NCI-H1105 (cell line): ENCODE measurements at places on chromosomes 11 and 22.

DNA sequence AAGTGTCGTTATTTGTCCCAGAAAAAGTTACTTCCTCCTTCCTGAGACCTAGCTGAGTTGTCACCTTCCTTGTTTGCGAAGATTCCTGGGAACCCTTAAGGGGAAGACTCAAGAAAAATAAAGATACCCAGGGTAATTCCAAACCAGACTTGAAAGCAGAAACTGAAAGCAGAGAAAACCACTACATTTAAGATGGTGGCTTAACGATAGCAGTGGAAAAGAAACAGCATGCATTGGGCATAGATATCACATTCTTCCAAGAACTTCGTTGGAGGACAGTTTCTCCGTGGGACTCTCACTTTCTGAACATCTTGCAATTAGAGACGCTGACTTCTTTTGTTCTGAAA is 89.1 kb downstream of the FAM76B start:
- DNase-seq = no peak

DNA sequence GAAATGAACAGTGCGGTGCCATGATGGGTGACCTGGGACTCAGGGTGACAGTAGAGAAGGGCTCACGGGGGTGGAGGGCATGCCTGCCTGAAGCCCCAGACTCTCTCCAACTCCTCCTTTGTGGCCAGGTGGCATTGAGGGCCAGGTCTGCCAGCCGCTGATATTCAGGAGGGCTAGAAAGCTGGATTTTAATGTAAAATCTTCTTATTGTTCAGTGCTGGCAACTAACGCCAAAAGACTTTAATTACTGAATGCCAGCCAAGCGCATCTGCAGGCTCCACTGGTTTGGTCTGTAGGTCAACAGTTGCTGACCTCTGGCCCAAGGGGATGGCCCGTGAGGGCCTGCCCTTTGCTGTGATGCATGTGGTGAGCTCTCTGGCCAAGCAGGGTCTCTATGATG is 10.3 kb downstream of the MRGPRG start:
- no peak for DNase-seq

DNA sequence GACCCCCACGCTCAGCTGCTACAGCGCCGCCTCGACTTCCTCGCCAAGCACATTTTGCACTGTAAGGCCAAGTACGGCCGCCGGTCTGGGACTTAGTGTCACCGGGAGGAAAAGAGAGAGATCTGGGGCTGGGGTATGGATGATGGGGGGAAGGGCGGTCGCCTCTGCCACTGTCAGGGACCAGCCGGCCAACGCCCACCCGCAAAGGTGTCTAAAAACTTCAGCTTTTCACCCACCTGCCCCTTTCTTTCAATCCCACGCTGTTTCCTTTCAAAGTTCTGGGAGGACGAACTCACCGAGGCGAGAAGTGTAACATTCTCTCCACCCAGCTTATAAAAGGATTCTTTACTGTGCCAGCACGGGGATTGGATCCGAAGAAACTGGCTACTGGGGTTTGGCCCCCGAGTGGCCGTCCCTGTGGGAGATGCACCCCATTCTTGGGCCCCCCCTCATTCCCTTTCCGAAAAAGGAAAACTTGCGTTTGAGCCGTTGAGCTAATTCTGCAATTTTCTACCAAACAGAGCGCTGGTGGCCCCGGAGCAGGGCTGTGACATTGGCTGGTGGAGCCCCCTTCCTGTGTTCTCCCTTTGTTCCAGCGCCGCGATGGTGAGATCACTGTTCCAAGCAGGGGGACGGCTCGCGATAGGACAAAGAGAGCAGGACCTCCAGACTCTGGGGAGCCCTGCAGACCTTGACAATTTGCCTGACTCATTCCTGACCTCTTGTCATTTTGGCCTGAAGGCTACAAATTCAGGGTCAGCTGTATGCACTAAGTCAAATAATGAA is 1.8 kb downstream of the FJX1 start:
- no peak for DNase-seq

DNA sequence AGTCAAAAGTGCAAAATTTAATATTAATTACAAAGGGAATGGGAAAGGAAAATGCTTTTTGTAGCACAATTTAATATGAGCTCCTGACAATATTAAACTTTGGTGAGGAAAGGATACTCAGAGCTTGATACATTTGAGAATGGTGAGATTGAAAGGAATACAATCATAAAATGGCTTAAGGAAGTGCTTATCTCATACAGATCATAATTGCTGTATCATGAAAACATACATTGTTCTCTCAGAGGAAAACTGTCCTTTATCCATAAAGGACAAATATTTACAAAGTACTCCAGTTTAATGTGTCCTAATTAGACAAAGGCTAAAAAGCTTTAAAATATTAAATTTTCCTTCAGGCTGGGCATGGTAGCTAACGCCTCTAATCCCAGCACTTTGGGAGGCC is 260.4 kb downstream of the TMEM135 start:
- DNase-seq = peak; percentile 29

- DNase-seq = no peak
Measured at GRCh38 chr11:84140386-84141169, 854.4 kb upstream of the CCDC90B start.

- DNase-seq = no peak
Measured at GRCh38 chr22:42752230-42752746, 31.6 kb upstream of the A4GALT start.

GRCh38 chr11:102047305-102047924 is at the start of gene CFAP300:
TSS of gene CFAP300 (plus strand) at chr11:102047437. CDS start at chr11:102047471, 34 bp downstream.
- peak; percentile 76 for DNase-seq

DNA sequence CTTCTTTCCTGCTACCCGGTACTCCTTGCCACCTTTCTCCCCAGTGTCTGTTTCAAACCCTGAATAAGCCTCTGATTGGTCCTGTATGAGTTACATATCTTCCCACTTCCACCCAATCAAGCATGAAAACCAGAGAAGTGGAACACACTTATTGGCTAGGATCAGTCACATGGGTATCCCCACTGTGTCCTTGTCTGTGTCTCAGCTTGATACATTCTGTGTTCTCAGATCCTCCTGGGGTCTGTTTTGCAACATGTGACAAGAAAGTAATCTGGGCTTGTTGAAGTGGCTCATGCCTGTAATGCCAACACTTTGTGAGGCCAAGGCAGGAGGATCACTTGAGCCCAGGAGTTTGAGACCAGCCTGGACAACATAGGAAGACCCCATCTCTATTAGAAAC is 23.9 kb downstream of the MCHR1 start:
- DNase-seq = no peak

GRCh38 chr11:84249344-84250135 is 963.4 kb upstream of the CCDC90B start:
- DNase-seq = no peak

GRCh38 chr22:35555483-35555890 is 14.9 kb downstream of the RASD2 start:
- DNase-seq = no peak

- DNase-seq = no peak
Measured at GRCh38 chr11:14669499-14669898, 25.9 kb downstream of the PDE3B start.

DNA sequence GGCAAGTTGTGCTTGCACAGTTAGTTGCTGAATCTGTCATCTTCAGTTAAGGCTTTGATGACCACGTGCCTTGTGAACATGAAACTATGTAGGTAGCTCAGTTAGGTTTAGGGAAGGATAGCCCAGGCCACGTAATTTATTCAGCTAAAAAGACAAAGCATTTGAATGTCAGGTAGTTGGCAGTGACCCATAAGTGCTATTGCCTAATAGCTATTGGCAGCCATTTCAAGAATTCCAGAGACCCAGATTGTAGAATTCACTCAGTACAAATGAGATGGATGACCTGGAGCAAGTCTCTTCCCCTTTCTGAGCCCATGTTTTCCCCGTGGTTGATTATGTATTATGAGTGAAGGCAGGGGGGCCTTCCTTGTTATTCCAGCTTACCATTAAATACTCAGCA is 265.3 kb upstream of the ANO5 start:
- DNase-seq = no peak

- DNase-seq = peak; percentile 72
Measured at GRCh38 chr22:38733724-38734381, 21.9 kb downstream of the SUN2 start.

DNA sequence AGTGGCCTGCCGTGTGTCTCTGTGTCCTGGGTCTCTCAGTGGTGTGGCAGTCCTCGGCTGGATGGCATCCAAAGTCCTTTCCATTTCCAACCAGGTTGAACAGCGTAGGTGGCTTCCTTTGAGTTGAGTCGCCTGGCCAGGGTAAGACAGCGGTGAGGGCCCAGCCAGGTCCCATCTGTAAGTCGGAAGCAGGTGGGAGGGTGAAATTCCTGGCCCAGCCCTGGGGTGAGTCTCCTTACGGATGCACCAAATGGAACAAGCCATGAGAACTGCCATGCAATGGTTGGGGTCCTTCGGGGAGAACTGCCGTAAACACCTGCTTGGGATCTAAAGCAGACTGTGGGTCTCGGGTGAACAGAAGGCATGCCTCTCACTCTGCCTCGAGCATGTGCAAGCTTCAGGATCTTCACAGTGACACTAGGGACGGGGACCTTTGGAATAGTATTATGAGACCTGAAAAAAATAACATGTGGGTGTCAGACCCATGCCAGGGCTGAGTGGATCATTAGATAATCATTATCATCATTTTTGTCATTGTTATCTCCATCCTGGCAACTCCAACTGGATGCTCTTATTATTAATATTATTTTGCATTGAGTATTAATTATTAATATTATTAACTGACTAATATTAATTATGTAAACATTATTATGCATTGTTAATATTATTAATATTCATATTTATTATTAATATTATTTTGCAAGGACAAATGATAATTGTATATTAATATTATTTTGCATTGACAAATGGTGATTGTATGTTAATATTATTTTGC is 57.7 kb upstream of the LINC01488 start:
- no peak for DNase-seq

- no peak for DNase-seq
Measured at GRCh38 chr22:31814942-31815341, 61.1 kb downstream of the DEPDC5 start.

GRCh38 chr11:47052576-47052975 is 116.0 kb downstream of the CSTPP1 start:
- no peak for DNase-seq

DNA sequence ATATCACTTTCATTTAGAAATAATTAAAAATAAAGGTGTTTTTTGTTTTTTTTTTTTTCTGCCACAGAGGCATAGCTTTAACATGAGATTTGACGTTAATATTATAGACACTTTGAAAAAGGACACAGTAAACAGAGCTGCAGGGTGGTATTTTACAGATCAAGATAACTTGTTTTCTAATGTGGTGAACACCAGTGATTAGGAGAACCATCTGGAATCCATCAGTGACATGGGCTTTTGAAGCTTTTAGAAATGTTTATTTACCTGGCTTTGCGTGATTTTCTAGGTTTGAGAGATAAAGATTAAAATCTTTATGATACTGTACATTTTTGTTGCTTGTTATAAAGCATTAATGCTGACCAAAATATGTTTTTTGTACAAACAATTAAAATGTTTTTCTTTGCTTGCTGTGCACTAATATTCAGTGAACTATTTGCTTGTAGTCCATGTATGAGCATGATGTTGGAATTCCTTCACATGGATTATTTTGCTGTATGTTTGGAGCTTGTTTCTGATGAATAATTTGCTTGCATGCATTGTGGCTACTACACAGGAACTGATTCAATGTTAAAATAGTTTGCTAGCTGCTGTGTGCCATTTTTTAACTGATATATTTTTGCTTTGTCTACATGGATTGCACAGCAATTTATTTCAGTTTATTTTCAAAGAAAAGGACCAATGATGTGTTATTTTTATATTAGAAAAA is 352.1 kb upstream of the NARS2 start:
- no peak for DNase-seq

- no peak for DNase-seq
Measured at GRCh38 chr11:125268611-125269010, 104.1 kb downstream of the PKNOX2 start.

DNA sequence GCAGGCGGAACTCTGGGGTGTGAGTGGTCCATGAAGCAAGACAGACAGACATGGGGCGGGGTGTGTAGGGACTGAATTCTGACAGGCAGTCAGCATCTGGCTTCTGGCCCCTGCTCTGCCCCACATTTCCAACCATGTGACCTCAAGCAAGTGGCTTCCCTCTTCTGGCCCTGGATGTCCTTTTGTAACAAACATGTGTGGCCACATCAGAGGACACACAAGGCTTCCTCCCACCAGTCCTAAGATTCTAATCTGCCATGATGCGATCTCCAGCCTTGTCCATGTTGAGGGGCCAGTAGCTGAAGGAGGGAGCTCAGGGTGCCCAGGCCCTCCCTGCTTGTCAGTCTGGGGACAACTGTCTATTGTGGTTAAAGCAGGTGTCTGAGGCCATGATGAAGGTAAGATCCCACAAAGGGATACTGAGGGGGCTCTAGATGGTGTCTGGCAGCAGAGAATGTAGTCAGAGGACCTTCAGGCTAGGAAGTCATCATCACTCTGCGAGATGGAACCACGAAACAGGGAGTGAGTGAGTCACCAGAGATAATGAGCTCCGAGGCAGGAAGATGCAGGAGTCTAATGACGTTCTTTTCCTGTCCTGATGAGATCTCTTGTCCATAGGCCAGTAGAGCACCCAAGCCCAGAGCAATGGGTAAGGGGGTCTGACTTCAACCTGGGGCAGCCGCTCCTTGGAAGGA is 27.4 kb downstream of the DRD2 start:
- no peak for DNase-seq

DNA sequence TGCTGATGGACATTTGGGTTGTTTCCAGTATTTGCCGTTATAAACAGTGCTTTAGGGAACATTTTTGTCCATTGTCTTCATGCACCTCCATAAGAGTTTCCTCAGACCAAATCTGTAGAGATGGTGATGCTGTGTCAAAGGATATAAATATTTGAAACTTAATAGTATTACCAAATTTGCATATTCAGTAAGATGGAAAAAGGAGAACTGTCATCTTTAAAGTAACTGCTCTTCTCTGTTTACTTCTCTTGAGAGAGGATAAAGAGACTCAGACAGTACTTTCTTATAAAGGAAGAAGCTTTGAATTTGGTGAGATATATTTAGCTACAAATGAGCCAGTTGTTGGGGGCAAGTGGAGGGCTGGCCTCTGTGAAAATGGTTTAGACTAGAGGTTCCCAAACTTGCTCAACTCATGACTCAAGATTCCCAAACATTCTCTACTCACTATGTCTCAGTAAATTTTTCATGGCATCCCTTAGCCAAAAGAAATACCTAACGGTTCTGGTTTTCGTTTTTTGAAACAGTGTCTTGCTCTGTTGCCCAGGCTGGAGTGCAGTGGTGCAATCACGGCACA is 26.2 kb downstream of the SHISA8 start:
- no peak for DNase-seq

DNA sequence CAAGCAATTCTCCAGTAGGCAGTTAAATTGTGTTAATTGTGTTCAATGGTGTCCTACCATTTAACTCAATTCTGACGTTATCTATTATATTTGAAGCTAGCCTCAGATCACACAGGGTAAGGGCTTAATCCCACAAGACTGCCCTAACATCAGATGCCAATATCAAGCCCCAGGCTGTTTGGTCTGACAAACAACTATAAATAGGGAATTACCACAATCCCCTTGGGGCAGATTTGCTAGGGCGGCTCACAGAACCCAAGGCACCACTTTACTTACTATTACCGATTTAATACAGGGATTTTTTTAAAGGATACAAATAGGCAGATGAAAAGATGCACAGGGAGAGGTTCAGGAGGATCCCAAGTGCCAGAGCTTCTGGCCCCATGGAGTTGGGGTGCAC is 678.4 kb downstream of the OPCML start:
- no peak for DNase-seq

- no peak for DNase-seq
Measured at GRCh38 chr22:49206281-49206680, 621.4 kb downstream of the BRD1 start.
